ENCODE measurements at places on chromosomes 16 and 17.

GRCh38 chr16:58009856-58010416, 8.7 kb downstream of the USB1 start:
- no peak for DNase-seq

- DNase-seq, result no peak
Measured at GRCh38 chr16:9556949-9557665, 465.7 kb downstream of the HAPSTR1 start.

- no peak for DNase-seq
Measured at GRCh38 chr17:75649687-75650086, 16.5 kb downstream of the SMIM5 start.

- DNase-seq, result no peak
Measured at GRCh38 chr17:39244016-39244599, 18.4 kb upstream of the STAC2 start.

GRCh38 chr17:46726206-46726605, 92.3 kb downstream of the WNT3 start:
- no peak for DNase-seq

- no peak for DNase-seq
Measured at GRCh38 chr17:57600074-57600473, 145.0 kb downstream of the CCDC182 start.

DNA sequence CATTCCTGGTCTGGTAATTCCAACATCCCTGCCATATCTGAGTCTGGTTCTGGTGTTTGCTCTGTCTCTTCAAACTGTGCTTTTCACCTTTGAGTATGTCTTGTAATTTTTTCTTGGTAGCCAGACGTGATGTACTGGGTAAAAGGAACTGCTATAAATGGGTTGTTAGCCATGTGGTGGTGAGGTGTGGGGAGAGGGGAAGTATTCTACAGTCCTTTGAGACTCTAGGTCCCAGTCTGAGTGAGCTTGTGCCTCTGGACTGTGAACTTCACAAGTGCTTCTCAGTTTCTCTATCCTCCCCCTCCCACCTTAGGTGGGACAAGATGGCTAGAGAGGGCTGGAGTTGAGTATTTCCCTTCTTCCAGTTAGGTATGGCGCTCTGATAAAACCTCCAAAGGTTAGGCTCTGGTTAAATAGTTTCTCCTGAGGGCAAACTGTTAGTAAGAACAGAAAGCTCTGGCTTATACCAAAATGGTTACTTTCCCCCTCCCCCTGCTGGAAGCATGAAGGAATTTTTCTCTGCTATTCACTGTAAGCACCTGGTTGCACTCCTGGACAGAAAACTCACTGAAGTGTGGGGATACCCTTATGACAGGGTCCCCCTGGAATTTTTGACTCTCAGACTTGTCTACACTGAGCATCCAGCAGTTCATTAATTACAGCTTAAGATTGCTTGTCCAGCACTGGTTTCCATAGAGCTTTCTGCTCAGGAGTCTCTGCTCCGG, 87.8 kb downstream of the MARCHF10 start:
- DNase-seq, result no peak

- peak; percentile 84 for DNase-seq
Measured at GRCh38 chr17:19004421-19005136, at the start of gene FAM83G. Gene FAM83G, minus strand, starts transcription at chr17:19004764. Its CDS starts 723 bp downstream, at chr17:19004041.

GRCh38 chr17:81194941-81195901, 27.5 kb downstream of the CEP131 start:
- DNase-seq, result no peak

GRCh38 chr17:34371405-34372100, 8.5 kb upstream of the CCL1 start:
- DNase-seq, result no peak

- DNase-seq, result no peak
Measured at GRCh38 chr17:20009052-20009301, 182 bp upstream of the SPECC1 start.

DNA sequence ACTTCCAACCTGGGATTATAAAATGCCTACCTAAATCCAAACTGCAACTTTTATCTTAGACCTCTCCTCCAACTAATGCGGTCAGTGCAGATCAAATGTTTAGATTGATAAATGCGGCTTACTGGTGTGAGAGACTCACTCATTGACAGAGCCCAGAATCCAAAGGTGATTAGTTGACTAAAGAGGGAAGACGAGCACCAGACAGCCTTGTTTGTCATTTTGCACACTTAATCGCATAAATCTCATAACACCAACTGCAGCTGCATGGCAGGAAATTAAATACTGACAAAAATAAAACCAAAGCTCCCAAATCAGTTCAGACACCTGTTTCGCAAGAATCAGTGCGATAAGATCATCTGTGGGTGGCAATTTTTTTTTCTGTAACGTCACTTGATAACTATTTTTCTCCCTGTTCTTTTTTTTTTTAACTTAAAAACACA, 35.9 kb downstream of the NACA2 start:
- no peak for DNase-seq

DNA sequence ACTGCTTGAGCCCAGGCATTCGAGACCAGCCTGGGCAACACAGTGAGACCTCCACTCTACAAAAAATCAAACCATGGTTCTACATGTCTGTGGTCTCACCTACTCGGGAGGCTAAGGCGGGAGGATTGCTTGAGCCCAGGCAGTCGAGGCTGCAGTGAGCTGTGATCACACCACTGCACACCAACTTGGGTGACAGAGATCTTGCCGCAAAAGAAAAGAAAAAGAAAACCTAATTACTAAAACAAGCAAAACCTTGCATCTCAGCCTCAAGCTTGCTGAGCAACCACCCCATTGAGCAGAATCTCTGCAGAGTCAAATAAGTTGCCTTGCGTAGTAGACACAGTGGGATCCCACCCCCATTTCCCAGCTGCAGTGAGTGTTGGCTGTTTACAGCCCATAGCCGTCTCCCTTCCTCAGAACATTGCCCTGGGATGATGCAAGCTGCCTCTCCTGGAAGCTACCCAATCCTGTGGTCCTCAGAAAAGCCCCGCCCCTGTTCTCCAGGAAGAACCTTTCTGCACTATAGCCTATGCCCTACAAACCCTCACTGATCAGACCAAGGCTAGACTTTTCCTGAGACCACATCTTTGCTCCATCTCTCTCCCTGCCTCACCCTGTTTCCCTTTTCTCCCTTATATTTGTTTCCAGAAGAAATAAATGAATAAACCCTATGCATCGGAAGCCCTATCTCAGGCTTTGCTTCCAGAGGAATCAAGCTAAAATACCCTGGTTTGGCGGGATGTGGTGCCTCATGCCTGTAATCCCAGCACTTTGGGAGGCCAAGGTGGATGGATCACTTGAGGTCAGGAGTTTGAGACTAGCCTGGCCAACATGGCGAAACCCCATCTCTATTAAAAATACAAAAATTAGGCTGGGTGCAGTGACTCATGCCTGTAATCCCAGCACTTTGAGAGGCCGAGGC, 16.7 kb upstream of the ERN2 start:
- DNase-seq, result no peak

- DNase-seq, result no peak
Measured at GRCh38 chr16:73319737-73320136, 271.8 kb upstream of the ZFHX3 start.

DNA sequence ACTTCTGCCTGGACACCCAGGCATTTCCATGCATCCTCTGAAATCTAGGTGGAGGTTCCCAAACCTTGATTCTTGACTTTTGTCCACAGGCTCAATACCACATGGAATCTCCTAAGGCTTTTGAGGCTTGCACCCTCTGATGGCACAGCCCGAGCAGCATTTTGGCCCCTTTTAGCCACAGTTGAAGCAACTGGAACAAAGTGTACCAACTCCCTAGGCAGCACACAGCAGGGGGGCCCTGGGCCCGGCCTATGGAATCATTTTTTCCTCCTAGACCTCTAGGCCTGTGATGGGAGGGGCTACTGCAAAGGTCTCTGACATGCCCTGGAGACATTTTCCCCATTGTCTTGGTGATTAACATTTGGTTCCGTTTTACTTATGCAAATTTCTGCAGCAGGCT, 32.0 kb downstream of the ABCC1 start:
- DNase-seq, result no peak
